Left renal pelvis (tissue), 4 donors: ENCODE measurements at places on chromosomes 5 and 9. TPM values are rescaled to one million over a fixed set of nuclear protein-coding genes. Genes with fewer than 3 reads are reported as not detected.

FSTL4 gene
- polyA plus RNA-seq = 0.67 TPM

- no peak for DNase-seq
These were observed 46.4 kb downstream of the ERMP1 start for GRCh38 chr9:5786370-5787127.

GRCh38 chr9:137462986-137463930, 4.1 kb upstream of the NSMF start:
- DNase-seq = no peak

DNA sequence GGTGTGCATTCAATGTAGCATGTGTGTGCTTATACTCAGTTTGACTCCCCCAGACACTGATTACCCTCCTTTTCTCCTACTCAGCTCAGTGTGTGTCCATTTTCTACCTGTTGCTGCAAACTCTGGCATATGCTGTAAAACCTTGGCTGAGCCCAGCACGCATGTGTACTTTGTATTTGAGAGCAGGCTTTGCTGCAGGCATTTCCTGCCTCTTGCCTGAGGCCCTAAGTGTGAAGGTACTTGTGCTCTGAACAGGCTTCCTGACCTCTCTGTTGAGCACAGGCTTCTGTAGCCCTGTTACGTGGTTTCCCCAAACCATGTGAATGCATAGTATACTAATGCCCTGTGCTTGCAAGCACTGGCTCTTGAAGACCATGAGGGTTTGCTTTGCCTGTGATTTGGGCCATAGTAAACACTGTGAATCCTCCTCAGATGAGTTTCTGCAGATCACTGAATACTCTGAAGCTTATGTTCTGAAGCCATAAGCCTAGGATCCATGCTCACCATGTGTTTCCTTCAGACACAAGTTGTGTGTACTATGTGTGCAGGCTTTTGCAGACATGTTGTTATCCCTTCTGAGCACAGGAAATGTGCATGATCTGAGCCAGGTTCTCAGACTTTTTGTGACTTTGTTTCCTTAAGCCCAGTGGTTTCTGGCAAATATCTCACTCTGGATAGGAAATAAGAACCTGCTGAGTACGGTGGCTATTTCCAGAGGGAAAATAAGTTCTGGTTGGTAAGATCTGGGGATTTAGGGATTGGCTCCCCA, 124.9 kb upstream of the RUSC2 start:
- DNase-seq = no peak

DNA sequence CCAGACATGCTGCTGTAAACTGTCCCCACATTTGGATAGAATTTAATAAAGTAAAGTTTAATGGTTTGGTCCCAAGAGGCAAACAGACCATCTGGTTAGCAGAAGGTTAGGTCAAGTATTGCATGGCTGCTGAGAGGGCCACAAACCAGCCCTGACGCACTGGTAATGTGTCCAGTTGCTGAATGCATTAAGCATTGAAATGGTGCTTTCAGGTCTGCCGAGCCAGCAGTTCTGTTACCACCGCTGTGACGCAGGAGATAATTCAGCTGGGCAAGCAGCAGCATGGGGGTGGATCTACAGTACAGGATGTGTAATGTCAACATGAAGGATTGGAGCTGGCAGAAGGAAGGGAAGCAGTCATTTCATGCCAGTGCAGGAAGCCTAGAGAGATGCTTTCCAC, 16.0 kb downstream of the ZNF462 start:
- peak; percentile 59 for DNase-seq

KCNV2 gene
- 0.13 TPM for polyA plus RNA-seq

DNA sequence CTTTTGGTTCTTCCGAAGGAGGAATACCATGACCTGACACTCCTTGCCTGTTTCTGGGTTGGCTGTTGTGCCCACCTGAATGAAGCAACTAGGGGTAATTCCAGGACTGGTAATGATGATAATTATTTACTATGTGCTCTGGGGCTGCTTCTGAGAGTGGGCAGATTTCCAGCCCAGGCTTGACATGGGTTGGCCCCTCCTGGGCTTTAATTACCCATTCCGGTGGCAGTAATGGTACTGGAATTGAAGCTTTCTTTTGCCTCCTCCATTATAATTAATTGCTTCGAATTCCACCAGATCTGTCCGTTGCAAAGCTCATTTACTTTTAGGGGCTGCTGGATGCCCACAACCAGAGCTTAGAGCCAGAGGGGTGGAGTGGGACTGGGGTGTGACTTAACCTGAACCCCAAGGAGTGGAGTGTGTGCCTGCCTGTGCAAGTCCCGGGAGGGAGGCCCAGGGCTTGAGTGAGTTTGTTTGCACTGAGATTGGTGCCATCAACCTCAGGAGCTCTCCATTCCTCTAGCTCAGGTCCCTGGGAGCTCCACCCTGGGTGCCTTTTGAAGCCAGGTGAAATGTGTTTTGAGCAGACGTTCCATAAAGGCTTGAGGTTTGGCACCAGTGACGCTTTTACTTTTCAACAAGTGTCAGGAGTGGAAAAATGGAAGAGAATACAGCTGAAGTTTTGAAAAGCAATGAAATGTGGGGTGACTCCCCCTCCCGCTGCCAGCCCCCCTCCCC, 214.6 kb downstream of the PDZD2 start:
- no peak for DNase-seq

- DNase-seq = no peak
These were observed 231.0 kb upstream of the DAPK1 start for GRCh38 chr9:87266697-87267096.

DNA sequence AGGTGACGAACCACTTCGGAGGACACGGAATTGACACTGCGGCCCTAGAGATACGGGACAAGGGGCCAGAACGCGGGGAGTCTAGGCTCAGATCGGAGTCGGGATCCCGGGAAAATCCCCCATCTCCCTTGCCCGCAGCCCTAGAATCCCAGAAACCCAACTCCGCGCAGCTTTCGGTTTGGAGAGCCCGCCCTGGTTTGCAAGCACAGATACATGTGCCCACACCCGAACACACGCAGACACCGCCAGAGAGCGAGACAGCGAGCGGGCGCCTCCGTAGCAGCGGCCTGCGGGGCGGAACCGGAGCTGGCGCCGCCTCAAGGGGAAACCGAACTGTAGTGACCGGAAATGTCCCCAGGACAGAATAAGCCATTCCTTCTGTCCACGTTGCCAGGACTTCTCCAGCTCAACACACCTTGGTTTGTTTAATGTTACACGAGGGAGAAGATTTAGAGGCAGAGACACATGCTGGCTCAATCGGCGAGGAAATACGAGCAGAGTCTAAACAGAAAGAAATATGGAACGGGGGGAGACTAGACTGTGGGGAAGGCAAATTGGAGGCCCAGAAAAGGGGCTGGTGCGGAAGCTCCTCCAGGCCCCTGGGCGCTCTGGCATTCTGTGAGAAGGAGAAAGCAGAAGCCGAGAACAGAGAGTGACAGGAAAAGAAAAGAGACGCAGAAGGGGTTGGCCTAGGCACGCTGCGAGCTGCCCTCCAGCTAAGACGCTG, 2.9 kb upstream of the PAX5 start:
- peak; percentile 35 for DNase-seq

DNA sequence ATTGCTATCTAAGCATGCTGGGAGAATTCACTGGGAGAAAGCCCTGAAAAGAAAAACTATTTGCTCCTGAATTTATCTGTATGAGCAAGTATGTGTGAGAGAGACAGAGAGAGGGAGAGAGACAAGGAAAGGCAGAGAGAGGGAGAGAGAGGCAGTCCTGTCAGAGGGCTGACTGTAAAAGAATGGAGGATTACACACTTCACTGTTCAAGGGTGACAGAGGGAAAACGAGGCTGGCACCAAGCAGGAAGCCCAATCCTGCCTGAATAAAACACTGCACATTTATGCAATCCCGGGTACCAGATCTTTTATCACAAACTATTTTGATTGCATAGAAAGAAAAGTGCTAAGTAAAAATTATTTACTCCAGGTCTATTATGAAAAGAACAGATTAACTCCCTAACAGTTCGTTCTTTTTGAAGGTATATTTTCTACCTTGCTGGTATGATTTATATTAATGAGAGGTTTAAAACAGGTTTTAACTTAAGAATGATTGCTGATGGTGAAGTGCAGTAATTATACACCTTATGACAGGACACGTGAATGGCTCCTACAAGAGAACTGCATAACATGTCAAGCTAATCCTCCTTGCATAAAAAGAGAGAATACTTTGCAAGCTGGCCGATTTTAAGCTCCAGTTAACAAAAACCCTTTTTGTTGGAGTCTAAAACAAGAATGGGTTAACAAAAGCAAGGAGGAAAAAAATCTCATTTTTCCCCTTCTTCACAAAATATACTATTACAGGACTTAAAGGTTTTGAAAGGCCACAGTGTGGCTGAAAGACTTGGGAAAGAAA, 82.5 kb downstream of the NFIB start:
- DNase-seq = no peak
